Femur (tissue), 1 donor: ENCODE measurements at places on chromosomes 3 and 15.

GRCh38 chr15:51403072-51403878 lies 61.8 kb downstream of the GLDN start:
- DNase-seq = no peak

DNA sequence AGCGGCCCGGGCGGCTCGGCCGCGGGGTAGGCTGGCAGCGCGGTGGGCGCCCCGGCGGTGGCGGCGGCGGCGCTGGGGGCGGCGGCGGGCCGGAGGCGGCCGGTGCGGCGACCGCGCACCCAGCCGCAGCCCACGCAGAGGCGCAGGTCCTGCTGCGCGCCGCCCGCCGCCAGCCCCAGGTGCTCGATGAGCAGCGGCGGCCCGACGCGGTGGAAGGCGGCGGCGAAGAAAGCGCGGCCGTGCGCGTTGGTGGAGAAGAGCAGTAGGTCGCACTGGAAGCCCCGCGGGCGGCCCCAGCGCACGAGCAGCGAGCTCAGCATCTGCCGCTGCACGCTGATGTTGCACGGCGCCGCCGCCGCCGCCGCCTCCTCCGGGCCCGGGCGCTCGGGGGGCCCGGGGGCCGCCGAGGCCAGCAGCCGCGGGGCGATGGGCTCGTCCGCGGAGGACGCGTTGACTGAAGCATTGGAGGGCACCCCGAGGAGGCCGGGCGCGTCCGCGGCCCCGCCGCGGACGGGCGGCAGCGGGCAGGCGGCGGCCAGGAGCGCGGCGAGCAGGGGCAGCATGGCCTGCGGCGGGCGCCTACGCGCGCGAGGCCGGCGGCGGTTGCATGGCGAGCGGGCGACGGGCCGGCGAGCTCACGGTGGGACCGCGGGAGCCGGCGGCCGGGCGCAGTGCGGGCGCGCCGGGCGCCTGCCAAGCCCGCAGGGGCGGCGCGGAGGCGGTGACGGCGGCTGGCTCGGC lies 452 bp downstream of the TMEM158 start:
- peak; percentile 36 for DNase-seq

GRCh38 chr15:36323615-36324014 lies 255.8 kb upstream of the CDIN1 start:
- DNase-seq = no peak

DNA sequence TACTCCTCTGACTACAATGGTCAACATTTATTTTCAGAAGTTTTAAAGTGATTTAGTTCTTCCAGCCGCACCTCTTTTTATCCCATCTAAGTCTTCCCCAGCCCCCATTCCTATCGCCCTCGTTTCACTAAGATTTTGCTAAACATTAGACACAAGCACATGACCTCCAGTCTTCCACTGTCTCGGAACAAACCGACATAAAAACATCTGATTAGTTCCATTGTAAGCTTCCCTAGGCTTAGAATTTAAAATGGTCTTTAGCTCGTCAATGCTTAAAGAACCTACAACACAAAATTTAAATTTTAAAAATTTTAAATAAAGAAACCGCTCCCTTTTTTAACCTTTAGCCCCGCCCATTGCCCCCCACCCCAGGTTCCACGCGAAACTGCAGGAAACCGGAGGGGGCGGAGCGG lies 284 bp upstream of the TSC22D2 start:
- no peak for DNase-seq

DNA sequence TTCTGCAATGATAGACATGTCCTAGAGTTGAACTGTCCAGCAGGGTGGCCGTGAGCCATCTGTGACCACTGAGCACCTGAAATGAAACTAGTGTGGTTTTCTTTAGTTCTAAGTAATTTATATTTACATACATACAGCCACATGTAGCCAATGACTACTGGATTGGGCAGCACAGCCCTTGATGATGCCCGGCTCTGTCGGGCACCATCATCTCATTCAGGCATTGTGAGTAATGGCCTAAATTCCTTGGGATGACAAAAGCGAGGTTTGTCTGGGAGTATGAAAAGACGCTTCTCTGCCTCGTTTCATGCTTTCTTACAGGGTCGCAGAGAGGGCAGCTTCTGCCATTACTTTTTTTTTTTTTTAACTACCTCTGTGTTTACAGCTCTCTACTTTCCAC lies 251.9 kb upstream of the HES1 start:
- DNase-seq = no peak
